GM23248 (cell line): ENCODE measurements at places on chromosomes 3 and 15. TPM values are rescaled to one million over a fixed set of nuclear protein-coding genes. Genes with fewer than 3 reads are reported as not detected.

Gene CPEB1
- 8.6 and 15.9 TPM in 2 replicates for total RNA-seq

Gene ATP13A5
- not detected in 2 replicates for total RNA-seq

Gene TRAT1
- not detected in 2 replicates for total RNA-seq

Gene EFHB
- 0.13 and 2.9 TPM in 2 replicates for total RNA-seq

Gene DHFR2
- 3.7 and 4.1 TPM in 2 replicates for total RNA-seq

Gene XCR1
- total RNA-seq: not detected in 2 replicates

Gene TRPC1
- total RNA-seq: 17.1 and 20.4 TPM in 2 replicates

Gene ADPRH
- 2.1 and 6.6 TPM in 2 replicates for total RNA-seq

DNA sequence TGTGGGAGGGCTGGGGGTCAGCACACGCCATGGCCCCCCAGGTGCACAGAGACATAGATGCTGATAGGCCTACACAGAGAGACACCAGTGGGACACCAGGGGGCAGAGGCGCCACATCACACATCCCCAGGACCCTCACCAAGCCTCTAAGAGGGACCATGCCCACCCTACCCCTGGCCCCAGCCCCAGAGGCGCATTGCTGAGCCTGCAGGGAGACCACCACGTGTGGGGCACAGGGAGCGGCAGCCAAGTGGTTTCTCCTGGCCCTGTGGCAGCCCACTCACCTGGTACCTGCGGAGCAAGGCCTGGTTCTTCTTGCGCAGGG is 1.2 kb downstream of the CCDC9B start:
- no peak for DNase-seq

DNA sequence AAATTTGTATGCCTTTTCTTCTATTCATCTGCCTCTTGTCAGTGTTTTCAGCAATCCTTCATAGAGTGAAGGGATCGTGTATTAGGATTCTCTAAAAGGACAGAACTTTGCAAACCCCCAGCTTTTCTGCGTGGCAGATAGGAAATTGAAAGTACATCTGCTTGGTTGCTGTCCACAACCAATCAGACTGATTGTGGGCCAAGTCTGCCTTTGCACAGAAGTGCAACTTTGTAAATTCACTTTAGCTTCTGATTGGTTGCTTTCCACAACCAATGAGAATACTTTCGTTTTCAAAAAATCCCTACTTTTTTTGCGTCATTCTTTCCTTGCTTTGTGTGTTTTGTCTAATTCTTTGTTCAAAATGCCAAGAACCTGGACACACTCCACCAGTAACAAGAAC is 847.4 kb downstream of the FHIT start:
- DNase-seq: peak; percentile 5

DNA sequence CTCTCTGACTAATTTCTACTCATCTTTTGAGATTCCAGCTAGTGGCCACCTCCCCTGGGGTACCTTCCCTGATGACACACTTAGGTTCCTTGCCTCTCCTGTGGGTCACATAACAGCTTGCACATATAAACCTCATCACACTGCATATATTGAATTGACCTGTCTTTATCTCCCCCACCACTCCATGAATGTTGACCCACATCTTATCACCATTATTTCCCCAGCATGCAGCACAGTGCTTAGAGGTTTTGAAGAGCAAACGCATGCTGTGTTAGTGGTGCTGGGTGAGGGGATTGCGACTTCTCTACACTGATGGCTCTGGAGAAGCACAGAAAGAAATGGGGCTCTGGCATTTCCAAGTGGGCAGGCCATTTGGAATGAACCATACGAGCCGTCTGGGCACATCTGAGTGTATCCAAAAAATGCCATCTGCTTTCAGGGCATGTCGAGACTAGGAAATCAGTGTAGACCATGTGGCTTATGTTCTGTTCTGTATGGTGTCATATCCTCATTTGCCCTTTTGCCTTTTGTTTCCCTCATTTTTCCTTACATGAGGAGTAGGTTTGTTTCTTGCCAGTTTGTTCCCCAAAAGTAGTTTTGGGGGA is 333.2 kb upstream of the TRIM42 start:
- DNase-seq: no peak

- no peak for DNase-seq
Measured at GRCh38 chr3:2352134-2352762, 253.6 kb downstream of the CNTN4 start.

DNA sequence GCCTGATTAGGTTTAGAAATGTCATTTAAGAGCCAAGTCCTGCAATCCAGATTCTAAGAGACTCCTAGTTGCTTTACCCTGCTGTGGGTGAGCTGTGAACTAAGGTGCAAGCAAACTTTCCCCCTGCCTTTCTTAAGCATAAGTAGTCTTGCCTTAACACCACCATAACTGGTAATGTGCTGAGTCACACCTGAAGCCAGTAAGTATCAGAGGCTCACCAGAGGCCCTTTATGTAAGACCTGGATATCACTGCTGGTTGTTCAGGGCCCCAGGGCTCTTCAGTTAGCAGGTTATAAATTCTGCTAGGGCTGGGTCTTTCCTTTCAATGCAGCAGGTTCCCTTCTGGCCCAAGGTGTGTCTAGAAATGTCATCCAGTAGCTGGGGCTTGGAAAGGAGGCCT is 509.9 kb downstream of the VGLL3 start:
- no peak for DNase-seq

GRCh38 chr15:101025501-101025885 is 106.3 kb downstream of the LRRK1 start:
- DNase-seq: no peak

- DNase-seq: no peak
Measured at GRCh38 chr3:184942735-184943134, 130.8 kb downstream of the VPS8 start.

DNA sequence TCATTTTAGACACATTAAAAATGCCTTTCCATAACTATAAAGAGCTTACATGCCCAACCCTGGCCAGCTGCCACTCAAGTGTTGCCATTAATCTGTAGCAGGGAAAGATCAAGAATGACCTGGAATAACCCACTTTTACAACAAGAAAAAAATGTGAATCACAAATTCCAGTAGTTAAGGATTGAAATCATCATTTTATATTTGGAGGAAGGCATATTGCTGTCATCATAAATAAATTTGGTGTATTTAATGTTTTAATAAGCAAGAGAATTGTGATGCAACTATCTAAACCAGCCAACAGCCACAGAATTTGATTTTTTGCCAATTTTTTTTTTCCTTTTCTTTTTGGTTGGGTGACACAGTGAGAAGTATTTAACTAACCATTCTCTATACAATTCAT is 240.0 kb upstream of the SEMA6D start:
- peak; percentile 8 for DNase-seq

DNA sequence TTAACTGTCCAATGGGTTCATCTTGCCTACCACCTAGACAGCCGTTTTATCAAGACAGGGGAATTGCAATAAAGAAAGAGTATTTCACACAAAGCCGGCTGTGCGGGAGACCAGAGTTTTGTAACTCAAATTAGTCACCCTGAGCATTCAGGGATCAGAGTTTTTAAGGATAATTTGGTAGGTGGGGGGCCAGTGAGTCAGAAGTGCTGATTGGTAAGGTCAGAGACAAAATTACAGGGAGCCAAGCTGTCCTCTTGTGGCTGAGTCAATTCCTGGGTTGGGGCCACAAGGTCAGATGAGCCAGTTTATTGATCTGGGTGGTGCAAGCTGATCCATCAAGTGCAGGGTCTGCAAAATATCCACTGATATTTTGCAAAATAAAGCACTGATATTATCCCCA is 29.9 kb upstream of the GPD1L start:
- peak; percentile 46 for DNase-seq

DNA sequence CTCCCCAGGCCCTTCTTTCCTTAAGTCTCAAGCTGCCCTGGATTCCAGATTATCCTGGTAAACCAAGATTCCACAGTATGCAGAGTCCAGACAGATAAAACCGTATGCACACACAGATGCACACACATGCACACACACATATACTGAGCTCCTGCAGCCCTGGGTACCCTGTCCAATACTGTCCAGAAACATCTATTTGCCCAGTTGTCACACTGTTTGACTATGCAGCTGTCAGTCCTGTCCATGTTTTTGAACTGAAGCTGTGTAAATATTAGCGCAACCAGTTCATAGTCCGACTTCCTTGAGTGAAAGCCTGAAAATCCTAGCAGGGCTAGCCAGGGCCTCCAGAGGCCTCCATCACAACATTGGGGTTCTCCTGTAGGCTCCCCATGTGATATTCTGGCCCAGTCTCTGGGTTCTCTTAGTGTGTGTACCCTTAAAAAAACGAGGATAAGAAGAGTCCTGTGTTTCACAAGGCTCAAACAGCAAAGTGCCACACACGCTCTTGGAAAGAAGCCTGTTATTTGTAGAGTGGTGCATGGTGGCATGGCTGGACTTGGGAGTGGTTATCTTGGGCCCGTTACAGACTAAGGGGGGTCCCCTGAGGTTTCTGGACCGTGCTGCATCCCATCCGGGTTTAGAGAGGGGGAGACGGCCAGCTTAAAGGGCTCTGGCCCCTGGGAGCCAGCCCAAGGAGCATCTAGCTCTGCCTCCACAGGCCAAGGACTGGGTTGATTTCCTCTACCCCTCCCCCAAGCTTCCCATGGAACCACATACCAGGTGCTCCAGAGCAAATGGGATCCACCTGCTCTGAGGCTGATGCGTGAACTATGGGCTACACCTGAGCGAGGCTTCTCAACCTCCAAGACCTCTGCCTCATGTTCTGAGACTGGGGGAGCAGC is 108.3 kb downstream of the IQSEC1 start:
- DNase-seq: no peak

- peak; percentile 88 for DNase-seq
Measured at GRCh38 chr3:192819001-192819569, 91.7 kb upstream of the FGF12 start.

DNA sequence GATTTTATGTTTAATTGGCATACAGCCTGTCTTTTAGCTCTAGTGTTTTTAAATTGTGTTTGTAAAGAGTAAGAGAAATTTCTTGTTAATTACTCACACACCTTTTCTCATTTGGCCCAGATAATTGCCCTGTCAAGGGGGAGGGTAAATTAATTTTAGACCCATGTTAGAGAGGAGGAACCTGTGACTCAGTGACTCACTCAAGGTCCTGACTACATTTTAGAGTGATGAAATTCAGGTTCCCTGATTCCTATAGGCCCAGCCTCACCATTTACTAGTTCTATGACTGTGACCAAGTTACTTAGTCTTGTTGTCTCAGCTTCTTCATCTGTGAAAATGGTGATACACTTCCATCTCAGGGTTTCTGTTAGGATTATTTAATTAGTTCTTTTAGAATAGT is 125.2 kb upstream of the DPH6 start:
- peak; percentile 43 for DNase-seq

DNA sequence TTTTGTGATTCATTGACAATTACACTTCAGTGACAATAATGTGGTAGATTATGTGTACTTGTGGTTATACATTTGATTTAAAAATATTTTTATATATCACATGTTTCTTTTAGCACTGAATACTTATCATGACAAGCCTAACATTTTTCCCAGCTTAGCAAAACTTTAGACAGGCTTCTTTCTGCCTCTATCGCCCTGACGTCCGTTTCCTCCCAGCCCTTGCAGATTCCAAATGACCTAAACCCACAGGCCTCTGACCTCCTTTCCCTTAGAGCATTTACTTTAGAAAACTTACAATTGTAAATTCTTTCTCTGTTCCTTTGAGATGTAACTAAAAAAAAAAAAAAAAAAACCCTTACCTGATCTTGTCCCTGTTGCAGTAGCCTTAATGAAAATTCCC is 326.1 kb downstream of the UNC13C start:
- DNase-seq: no peak

DNA sequence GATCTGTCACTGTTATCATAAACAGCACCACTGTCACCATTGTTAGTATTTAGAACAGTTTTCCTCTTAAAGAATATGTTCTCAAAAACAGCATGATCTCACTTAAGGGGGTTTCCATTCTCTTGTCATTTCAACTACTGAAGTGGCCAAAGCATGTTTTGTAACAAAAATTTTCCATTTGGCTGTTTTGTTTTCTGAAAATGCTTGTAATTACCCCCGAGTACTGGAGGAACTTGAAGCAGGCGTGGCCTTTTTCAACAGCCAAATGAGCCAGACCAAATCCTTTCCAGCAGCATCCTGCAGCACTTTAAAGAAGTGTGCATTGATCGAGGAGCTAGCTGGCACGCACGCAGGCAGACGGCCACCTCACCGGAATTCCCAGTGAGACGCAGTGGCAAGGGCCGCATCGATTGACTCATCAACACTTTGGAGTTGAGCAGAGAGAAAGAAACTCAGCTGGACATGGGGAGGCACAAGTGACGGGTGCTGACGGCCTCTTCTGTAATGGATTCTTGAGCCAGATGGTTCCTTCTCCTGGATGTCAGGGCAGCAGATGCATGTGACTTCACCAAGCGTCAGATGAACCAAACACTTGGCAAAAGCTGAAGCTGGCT is 234.3 kb upstream of the IGF1R start:
- DNase-seq: peak; percentile 27

GRCh38 chr15:61654918-61655317 is 405.3 kb downstream of the VPS13C start:
- no peak for DNase-seq

GRCh38 chr15:87793725-87794124 is 462.8 kb downstream of the NTRK3 start:
- no peak for DNase-seq

DNA sequence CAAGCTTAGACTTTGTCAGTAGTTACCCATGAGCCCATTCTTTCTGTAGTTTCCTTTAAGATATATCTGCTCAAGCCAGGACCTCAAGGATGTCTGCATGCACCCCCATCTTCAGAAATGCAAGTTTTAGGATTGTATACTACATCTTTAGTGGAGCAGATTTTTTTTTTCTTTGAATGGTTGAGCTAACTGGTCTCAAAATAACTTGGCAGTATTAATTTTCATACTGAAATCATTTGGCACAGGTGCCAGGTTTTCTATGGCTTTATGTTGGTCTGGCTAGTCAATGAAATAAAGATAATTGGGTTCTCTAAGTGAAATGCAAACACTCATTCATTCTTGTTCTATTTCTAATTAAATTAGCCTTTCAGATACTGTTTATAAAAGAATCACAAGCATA is 108.9 kb downstream of the ATG7 start:
- no peak for DNase-seq

DNA sequence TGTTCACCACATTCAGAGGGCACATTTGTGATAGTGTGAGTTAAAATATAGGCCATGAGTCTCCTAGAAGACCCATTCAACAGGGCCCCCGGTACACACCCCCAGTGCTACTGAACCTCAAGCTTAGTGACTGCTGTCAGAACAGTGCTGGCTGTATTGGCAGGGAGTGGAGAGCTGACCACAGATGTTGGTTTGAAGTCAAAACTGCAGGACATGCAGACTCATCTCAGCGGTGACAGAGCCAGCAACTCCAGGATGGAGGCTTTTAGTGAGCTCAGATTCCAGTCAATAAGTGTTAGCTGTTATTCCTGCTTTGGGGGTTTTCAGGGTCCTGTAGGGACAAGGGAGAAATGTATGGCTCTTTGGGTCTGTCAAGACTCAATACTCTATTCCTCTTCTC is 29.1 kb downstream of the PRR20G start:
- DNase-seq: no peak
